ENCODE measurements at places on chromosomes 13 and 19.

DNA sequence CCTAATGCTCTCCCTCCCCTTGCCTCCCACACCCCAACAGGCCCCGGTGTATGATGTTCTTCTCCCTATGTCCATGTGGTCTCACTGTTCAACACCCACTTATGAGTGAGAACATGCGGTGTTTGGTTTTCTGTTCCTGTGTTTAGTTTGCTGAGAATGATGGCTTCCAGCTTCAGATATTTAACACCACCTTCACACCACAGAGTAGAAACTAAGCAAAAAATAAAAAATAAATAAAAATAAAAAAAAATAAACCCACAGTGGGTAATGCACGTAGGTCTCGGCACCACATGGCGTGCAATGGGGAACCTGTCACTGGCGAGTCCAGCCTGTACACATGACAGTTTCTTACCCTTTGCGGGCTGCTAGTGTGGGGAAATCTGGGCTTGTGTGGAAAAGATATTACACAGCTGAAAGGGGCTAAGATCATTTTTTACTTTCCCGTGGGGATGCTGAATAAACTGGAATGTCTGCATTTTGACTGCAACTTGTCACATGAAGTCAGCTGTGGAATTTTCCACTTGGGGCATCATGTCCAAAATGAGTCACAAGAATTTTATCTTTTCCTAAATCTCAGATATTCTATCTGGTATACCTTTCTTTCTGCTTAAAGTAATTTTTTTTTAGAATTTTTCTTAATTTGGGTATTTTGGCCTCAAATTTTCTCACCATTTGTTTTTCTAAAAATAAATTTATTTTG is 170.5 kb downstream of the IRS2 start:
- DNase-seq: no peak

- DNase-seq: peak; percentile 99
These were observed 660 bp downstream of the ALKBH7 start for GRCh38 chr19:6373096-6373812.

GRCh38 chr13:96474181-96474557 is 384.3 kb downstream of the HS6ST3 start:
- DNase-seq: no peak

- DNase-seq: peak; percentile 35
These were observed 14.4 kb downstream of the TJP3 start for GRCh38 chr19:3722443-3723109.

DNA sequence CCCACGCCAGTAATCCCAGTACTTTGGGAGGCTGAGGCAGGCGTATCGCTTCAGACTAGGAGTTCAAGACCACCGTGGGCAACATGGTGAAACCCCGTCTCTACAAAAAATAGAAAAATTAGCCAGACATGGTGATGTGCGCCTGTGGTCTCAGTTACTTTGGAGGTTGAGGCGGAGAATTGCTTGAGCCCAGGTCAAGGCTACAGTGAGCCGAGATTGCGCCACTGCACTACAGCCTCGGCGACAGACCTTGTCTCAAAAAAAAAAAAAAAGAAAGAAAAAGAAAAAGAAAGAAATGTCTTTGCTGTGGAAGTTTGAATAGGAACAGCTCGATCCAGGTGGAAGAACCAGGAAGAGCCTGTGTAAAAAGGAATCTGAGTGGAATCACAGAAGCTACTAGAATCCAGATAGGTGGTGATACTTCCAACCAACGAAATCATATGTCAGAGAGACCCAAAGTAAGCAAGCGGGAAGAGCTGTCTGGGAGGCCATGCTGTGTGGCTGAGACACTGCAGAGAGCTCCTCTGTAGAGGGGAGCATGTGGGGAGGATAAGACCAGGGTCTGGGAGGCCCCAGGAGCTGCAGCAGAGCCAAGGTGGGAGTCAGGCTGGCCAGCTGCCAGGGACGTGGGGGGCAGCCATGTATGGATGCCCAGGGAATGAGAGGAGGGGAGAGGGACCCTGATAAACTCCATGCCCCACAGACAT is 21.1 kb downstream of the LATS2 start:
- no peak for DNase-seq

DNA sequence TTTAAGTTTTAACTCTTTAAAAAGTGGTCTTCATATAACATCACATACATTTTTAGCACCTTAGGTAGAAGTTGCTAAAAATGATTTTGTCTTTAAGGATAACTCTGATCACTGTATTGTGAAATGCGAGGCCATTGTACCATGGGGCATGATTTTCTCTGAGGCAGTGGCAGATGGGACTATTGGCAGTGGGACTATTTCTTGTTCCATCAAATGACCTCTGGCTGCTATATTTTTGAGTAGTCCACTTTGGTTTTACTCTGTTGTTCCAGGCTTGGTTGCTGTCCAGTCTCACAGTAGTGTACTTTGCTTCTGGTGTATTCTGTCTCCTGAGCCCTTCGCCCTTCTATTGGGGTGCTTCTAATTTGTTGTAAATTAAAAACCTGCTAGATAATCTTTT is 156.5 kb downstream of the ATP8A2 start:
- no peak for DNase-seq

DNA sequence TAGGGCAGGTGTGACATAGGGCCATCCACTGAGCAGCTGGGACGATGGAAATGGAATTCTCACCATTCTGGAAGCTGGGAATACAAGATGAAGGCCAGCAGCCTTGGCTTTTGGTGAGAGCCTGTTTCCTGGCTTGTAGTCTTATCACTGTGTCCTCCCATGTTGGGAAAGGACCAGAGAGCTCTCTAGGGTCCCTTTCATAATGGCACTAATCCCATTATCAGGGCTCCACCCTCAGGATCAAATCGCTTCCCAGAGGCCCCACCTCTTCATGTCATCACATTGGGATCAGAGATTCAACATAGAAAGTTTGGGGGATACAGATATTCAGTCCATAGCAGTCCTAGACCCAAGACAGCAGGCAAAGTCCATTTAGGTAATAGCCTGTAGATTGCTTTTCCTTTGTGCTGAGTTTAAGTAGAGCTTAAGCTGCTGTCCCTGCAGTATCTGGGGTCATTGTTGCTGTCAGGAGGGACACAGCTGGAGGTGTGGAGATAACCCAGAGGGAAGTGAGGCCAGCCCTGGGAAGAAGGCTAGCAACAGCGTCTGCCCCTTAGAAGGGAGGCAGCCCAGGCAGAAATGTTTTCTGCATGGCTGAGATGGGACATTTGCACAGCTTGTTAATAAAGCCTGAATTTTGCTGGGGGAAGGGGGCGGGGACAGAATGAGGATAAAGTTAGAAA is 136.5 kb upstream of the GPR12 start:
- DNase-seq: no peak

GRCh38 chr13:33022986-33023385 is 6.8 kb downstream of the KL start:
- DNase-seq: no peak

GRCh38 chr13:111790621-111791020 is 276.3 kb upstream of the SOX1 start:
- DNase-seq: no peak

DNA sequence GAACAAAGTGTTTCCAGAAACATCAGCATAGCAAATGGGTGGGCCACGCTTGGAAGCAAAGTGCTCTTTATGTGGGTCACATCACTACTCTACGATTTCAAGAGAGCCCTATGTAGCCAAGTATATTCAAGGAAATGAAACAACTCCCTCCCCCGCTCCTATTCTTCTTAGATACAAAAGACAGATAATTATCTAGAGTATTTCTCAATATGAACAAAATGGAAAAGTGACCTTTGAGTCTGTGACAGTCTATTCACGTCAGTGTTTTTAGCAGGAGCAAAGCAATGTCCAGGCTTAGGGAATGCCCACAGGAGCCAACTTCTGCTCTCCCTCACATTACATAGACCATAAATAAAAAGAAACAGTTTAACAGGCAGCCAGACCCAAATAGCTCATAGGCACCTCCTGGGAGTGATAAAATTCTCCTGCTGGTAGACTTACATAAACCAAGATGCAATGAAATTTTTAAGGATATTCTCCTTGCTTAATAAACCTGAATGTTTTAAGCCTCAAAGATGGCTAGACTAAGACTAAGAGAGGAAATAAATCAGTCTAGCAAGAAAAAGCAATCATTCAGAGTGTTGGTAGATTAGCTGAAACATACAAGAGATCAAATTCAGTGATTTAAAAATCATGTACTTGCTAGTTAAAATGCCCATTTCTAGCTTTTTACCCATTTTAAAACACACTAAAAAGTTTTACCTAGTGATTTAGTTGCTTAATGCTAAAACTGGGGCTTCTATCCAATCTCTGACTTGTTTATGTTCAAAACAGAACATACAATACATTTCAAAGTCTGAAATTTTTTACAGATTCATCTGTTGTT is 182.8 kb downstream of the RGCC start:
- no peak for DNase-seq

DNA sequence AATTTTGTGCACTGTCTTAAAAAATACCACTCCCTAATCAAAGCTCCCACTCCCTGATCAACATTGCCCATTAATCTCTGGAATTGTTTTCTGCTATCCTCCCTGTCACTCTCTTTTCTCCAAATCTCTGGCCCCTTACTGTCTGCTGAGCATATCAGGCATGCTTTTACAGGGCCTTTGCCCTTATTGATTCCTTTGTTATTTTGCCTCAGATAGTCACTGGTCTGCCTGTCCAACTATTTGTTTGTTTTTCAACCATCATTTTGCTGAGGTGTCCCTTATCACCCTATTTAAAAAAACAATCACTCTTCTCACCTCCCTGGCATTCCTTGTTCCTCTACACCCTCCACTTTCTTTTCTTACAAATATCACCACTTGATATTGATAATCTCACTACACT is 153.0 kb downstream of the PCDH9 start:
- no peak for DNase-seq

Measured in endothelial cell (in vitro differentiated cells).